ENCODE measurements at places on chromosomes 16 and 17.

- no peak for DNase-seq
Observed at GRCh38 chr17:36752096-36752888, 150.9 kb downstream of the MRM1 start.

DNA sequence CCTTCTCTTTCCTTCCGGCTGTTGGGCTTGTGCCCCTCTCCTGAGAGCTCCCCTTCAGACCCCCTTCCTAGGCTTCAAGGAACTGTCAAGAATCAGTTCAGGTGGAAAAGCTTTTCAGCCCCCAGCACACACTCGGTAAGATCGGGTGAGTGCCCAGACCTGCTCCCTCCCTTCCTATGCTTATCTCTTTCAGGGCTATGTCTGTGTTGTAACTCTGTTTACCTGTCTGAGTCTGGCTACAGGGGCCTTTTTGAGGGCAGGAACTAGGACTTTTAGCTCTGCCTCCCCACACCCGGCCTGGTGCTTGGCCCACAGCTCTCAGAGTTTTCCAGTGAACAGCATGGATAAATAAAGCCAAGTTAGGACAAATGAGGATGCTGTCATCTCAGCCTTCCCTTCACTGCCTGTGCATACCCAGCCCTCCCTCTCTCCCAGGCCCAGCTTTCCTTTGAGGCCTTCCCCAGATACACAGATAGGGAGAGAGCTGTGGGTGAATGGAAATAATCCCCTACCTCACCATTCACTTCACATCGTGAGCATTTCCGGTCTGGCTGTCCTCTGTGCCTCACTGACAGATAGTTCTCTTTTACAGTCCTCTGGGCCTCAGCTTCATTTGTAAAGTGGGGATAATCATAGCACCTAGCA, 5.7 kb upstream of the MRPS23 start:
- DNase-seq, result no peak

DNA sequence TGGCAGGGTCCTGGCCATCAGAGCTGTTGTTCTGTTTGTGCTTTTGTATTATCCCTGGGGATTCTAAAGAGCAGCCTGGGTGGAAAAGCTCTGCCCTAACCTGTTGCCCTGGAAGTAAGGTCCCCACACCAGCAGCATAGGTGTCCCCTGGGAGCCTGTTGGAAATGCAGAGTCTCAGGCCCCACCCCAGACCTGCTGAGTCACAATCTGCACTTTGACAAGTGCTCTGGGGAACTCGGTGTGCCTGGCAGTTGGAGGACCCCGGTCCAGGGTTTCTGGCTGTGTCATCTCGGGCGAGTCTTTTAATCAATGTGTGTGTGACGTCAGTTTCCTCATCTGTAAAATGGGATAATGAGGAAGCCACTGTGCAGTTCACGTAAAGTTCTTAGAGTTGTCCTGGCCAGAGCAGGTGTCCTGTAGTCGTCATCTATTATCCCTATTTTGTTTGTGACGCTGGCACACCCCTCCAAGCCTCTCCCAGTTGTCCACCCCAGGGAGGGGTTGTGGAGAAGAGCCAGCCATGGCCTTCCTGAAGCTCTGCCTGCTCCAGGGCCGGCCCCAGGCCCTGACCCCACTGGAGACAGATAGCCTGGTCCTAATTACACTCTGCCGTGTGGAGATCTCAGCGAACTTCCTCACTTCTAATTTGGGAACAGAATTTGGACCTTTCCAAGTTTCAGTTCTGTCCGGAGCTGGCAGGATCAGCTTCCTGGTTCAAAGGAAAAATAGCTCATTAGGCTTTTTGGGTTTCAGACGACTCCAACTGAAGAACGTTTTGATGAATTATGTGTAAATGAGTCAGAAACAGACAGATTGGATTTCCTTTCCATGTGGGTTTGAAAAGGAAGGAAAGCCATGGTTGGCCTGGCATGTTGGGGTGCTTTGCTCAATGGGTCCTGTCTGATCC, 295.7 kb upstream of the FOXF1 start:
- no peak for DNase-seq

- DNase-seq, result no peak
Observed at GRCh38 chr16:31286421-31287032, 26.8 kb downstream of the ITGAM start.

GRCh38 chr17:14866266-14866665, 398.9 kb downstream of the PMP22 start:
- DNase-seq, result no peak

- no peak for DNase-seq
Observed at GRCh38 chr16:78175287-78175686, 75.8 kb downstream of the WWOX start.

DNA sequence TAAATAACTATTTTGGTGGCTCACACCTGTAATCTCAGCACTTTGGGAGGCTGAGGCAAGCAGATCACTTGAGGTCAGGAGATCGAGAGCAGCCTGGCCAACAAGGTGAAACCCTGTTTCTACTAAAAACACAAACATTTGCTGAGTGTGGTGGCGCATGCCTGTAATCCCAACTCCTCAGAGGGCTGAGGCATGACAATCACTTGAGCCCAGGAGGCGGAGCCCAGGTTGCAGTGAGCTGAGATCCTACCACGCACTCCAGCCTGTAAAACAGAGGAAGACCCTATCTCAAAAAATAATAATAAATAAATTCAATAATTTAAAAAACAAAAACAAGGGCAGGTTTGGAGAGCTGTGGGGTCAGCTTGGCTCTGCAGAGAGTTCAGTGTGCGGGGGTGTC, 5.7 kb upstream of the SLC4A1 start:
- no peak for DNase-seq

- no peak for DNase-seq
Observed at GRCh38 chr16:56340416-56340815, 84.9 kb downstream of the AMFR start.

DNA sequence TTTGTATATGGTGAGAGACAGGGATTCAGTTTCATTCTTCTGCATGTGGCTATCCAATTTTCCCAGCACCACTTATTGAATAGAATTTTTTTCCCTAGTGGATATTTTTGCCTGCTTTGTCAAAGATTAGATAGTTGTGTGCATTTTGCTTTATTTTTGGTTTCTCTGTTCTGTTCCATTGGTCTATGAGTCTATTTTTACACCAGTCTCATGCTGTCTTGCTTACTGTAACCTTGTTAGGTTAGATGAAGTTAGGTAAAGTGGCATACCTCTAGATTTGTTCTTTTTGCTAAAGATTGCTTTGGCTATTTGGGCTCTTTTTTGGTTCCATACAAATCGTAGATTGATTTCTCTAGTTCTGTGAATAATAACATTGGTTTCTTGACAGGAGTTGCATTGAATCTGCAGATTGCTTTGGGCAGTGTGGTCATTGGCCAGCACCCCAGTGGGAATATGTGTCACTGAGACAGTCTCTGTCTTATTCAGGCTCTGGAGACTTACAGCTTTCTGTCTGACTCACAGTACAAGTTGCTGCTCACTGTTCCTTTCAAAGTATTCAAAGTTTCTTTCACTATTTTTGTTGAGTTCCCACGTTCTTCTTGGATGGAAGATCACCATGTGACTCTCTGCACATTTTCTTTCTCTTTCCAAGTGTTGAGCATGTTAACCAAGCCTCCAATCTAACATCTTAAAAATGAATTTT, 709.1 kb downstream of the CDH11 start:
- no peak for DNase-seq

All from NCI-H774 (cell line).